ENCODE measurements at places on chromosomes 7 and 10.

GRCh38 chr7:77827999-77828398 is 29.4 kb downstream of the PHTF2 start:
- DNase-seq = no peak

DNA sequence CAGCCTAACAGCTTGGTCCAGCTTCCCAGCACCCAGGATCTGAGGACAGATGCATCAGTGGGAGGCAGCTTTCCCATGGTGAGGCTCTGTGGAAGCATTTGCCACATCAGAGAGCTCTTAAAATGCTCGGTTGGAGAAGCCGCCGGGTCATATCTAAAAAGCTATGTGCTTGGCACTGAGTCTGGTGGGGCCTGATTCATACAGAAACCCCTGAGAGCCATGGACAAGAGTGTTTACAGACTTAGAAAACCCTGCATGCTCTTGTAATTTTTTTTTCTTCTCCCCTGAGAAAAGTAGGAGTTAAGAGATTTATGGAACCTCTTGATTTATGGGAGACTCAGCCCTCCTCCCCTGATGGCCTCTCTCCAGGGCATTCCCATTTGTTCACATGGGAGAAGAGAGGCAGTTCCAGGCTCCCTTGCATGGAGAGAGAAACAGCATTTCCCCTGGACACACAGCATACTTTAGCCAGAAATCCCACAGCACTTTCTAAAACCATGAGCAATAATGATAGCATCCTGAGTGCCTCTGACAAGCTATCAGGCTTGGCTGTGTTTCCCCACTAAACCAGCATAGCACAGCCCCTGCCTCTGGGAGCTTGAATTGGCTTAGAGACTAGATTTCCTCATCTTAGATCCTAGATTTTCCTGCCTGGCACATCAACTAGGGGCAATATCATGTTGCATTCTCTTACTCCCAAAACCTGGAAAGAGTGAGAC is 322.1 kb upstream of the AUTS2 start:
- no peak for DNase-seq

GRCh38 chr10:113126229-113127201 is 176.5 kb downstream of the TCF7L2 start:
- no peak for DNase-seq

DNA sequence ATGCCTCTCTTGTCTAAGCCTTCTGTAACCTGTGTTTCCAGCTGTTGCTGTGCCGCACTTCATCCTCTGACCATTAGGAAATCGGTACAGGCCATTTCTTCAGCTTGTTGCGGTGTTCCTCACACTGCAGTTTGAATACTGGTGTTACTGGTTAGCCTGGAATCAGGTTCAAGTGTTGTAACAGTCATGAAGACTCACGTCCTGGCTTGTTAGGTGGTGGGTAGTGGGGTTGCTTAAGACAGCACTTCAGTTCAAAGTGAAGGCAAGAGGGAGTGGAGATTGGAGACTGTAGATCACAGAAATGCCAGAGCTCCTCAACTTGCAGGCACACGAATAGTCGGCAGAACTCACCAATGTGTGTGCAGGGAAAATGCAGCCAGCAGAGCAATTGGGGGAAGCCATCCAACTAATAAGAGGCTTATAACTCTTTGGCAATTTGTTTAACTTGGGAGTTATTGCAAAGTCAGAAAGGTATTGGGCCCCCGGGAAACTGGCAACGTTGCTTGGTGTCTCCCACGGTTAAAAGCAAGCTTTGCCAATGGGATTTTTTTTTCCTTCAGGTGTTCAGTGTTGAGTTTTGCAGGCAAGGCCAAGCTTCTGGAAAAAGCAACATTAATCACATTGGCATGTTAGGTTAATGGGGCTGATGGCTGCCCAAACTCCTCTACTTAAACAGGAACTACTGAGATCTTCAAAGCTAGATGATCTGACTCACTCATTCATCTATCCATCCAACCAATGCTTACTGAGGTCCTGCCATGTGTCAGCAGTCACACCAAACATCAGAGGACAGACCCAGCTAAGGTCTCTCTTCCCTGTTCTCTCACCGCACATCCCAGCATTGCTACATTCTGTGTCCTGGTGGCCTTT is 380.9 kb downstream of the GATA3 start:
- DNase-seq = no peak

DNA sequence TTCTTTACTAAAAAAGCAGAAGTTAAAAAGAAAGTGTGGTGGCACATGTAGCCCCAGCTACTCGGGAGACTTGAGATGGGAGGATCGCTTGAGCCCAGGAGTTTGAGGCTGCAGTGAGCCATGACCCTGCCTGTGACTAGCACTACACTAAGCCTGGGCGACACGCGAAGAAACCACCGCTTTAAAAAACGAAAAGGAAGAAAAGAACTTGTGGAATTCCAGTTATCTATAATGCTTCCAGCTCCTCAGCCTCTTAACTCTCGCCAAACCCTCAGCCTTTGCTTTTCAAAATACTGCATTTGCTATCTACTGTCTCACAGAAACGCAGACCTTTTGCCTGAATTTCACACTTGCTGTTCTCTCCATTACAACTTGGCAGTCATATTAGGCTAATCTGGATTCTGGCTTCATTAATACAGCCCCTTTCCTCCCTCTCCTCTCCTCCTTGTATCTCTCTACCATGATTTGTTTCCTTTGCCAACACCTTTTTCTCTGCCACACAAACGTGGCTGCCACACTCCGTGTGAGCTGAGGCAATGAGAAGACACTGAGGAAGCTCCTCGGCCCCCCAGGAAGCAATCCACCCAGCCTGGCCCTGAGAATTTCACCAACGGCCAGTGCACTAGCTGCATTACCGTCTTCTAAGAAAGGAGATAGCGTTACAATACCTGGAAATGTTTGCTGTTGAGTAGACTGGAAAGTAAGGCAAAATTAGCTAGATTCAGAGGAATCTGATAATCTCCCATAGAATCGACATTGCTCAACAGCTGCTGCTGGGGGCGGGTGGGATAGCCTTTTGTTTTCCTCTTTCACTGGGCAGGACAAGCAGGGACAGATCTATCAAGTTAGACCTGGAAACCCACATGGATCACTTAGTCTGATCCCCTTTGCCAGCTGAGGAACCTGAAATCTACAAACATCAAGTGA is 37.2 kb downstream of the CALML5 start:
- DNase-seq = no peak

DNA sequence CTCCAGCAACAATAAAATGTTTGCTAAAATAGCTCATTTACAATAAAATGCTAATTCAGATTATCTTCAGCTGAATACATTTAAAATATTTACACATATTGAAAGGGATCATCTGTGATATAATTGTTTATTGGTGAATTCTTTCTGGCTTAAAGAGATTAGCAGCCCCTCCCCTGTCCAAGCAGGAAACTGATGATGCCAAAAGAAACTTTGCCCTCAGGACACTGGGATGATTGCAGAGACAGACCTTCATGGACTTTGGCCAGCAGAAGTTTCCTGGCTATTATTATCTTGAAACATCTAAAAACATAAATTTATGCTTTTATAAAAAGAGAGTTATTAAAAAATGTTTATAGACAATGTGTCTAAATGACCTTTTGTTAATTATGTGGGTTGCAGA is 764.9 kb upstream of the MBL2 start:
- DNase-seq = no peak
